ENCODE measurements at places on chromosomes 12 and 14.

GRCh38 chr12:31325524-31325875 lies 450 bp downstream of the SINHCAF start:
- peak; percentile 33 for DNase-seq

GRCh38 chr14:101022121-101022520 lies 118.6 kb upstream of the RTL1 start:
- no peak for DNase-seq

DNA sequence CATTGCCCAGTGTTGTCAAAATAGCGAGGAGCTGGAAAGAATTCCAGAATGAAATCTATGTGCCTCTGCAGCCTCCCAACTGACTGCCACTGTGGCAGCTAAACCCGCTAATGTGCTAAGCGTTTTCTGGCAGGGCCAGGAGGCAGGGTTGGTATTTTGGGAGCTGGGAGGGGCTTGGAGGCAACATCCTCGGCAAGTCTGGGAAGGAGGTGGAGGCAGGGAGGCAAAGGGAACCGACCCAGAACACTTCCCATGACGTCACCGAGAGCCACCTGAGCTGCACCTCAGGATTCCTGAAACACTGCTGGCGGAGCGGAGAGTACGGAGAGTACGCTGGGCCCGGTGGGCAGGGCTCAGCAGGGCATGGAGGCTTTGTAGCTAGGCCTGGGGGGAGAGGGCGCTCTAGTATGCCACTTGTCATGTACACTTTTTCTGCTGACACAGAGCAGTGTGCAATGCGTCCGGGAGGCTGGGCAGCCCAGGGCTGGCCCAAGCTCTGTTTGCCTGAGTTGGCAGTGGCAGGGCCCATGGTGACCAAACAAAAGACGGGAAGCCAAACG lies 81.5 kb downstream of the DPF3 start:
- DNase-seq: peak; percentile 60

DNA sequence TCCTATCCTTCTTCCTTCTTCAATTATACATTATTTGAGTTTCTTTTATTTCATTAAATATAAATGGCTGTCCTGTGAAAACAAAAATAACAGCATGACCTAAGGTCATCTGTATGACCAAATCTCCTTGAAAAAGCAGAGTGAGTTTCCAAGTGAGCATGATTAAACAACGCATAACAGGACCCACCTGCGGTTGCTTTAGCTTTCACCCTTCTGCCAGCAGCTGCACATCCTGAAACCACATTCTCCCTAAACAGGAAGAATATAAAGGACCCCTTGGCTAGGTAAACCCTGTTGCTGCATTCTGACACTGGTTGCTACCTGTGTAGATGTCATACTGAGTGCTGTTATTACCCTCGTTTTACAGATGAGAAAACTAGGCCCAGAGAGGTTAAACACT lies 42.8 kb upstream of the CPM start:
- no peak for DNase-seq

- no peak for DNase-seq
Observed at GRCh38 chr14:106579084-106579483, 1052.7 kb downstream of the TMEM121 start.
